ENCODE measurements at places on chromosomes 12 and 14. TPM values are rescaled to one million over a fixed set of nuclear protein-coding genes. Genes with fewer than 3 reads are reported as not detected.

GRCh38 chr14:30990770-30991169 is 34.7 kb upstream of the AP4S1 start:
- DNase-seq, result no peak

GRCh38 chr14:78484028-78484427 is 313.9 kb downstream of the NRXN3 start:
- DNase-seq, result no peak

Gene TAS2R46
- total RNA-seq, result 1.0 TPM

Gene C14orf39
- under 0.01 TPM for total RNA-seq

DNA sequence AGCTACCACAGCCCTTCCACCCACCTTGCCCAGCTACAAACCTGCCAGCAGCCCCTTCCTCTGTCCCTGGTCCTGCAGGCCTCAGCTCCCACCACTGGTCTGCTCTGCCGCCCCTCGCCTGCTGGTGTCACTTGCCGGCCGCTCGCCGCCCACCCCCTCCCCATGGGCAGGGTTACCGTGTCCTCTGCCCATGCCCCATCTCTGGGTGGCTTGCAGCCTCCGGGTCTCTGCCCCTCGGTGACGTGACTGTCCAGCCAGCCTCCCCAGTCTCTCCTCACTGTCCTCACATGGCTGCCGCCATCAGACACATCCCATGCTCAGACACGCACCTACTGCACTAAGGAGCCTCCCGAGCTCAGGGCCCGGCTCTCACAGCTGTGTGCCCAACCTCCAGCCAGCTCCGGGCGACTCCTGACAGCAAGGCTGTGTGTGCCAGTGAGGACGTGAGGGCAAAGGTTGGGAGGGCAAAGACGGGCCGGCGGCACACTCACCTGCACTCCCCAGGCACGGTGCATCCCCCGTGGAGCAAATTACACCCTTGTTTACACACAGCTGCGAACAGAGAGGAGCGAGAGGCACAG is 13.4 kb downstream of the JAG2 start:
- no peak for DNase-seq

DNA sequence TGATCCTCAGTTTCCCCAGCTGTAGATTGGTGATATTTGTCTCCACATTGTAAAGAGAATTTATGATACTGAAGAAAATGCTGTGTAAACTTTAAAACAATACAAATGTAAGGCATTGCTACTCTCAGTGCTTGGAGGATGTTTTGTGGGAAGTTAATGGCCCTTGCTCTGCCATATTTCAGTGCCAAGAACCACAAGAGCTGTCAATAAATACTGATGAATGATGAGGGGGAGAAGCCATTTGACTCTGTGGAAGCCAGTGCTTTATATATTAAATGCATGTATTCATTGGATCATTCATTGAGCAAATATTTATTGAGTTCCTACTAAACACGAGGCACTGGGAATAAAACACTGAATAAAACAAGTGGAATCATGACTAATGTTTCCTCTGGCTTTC is 30.8 kb downstream of the CACNA1C start:
- DNase-seq, result no peak

GRCh38 chr12:103538397-103538796 is 42.6 kb upstream of the C12orf42 start:
- no peak for DNase-seq

GRCh38 chr14:66009089-66009488 is 477.1 kb upstream of the CCDC196 start:
- DNase-seq, result no peak

DNA sequence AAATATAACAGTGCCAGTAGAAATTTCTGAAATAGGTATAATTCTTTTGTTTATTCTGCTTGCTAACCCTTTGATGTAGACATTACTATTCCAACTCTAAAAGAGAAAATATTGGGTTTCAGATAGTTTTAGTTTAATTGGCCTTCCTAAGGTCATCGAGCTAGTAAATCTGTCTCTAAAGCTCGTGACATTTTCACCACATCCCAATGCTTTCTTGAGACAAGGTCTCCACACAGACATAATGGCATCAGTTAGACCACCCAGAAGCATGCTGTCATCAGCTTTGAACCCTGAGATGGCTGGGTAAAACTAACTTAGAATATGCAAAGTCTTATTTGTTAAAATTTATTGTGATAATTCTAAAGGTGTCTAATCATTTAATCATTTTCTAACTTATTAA is 52.0 kb downstream of the PIK3C2G start:
- no peak for DNase-seq

Gene TPH2
- not detected for total RNA-seq

DNA sequence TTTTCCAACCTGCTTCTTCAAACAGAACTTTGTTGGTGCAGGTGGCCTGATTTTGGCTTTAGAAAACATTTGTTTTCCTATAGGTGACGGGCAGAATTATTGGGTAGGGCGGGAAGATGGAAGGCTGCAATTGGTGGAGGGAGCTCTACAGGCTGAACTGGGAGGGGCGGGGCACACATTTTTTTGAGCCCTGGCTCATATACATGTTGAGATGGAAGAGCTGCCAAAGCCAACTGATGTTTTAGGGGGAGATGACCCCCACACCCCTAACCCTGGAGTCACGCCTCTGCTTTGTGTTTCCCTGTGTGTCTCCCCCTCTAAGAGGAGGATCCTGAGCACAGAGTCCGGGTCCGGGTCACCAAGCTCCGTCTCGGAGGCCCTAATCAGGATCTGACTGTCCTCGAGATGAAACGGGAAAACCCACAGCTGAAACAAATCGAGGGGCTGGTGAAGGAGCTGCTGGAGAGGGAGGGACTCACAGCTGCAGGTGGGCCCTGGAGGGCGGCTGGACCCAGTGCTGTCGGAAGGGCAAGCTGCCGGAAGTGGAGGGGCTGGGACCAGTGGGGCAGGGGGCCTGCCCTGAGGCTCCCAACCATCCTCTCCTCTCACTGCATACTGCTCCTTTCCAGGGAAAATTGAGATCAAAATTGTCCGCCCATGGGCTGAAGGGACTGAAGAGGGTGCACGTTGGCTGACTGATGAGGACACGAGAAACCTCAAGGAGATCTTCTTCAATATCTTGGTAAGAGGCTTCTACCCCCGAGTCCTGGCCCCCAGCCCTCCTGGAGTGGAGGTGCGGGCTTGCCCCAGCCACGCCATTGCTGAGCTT is 18.6 kb downstream of the AGAP2 start:
- DNase-seq, result no peak

Gene TROAP
- total RNA-seq, result 9.6 TPM

Gene CLEC4C
- not detected for total RNA-seq

DNA sequence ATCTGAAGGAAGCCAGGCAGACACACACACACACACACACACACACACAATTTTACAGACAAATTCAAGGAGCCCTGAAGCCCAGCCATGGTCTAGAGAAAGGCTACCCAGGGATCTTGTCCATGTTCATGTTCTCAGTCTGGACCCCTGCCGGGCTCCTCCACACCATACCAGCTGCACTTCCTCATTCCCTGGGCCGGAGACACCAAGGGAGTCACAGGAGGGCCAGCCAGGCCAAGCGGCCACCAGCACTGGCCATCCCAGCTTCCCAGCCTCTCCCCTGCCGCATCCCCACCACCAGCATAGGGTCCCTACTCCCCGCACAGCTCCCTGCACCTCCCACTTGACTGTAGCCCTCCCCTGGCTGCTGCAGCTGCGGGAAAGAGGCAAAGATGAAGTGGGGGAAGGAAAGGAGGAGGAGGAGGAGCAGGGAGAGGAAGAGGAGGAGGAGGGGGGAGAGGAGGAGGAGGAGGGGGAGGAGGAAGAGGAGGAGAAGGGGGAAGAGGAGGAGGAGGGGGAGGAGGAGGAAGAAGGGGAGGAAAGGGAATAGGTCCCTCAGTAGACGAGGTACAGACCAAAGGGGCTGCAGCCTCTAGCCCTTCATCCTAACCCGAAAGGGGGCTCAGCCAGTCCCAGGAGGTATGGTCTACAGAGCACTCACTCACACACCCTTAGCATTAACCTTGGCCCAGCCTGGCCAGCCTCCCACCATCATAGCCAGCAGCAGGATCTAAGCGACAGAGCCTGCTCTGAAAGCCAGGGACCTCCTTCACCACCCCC is 293.2 kb downstream of the DPF3 start:
- DNase-seq, result no peak

DNA sequence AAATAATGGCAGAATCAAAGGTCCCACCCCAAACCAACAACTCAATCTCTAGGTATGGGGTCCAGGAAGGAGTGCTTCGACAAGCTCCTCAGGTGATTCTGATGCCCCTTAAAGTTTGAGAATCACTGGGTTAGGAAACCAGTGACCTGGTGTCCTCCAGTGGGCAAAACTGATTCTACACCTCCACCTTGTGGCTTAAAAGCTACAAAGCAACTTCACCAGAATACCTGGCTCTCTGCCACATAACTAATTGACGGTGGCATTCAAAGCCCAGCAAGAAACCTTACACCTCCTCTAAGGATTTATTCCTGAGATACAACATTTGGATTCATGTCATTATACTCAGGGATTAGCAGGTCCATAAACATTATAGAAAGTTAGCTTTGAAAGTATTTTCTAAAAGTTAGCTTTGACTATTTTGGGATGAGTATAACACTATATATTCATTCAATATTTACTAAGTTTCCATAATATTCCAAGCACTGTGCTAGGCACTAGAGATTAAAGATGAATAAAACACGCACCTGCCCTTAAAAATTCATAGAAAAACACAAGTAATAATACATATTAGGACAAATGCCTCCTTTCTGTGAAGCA is 45.4 kb downstream of the DCAF5 start:
- DNase-seq, result peak; percentile 75

DNA sequence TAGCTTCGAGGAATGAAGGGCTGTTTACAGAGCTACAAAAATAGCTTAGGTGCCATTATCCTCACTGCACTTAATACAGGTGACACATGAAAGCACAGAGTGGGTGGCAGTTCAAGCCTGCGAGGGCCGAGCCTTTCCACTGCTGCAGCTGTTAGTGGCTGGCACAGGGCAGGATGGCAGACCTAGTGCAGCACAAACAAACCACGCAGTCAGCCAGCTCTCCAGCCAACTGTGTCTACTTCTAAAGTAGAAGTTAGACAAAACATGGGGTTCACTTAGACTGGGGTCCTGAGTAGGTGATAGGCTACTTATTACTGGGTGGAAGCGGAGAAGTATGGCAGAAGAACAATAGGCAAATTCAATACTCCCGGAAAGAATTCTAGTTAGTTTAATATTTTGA is 95.4 kb downstream of the DUSP16 start:
- no peak for DNase-seq

DNA sequence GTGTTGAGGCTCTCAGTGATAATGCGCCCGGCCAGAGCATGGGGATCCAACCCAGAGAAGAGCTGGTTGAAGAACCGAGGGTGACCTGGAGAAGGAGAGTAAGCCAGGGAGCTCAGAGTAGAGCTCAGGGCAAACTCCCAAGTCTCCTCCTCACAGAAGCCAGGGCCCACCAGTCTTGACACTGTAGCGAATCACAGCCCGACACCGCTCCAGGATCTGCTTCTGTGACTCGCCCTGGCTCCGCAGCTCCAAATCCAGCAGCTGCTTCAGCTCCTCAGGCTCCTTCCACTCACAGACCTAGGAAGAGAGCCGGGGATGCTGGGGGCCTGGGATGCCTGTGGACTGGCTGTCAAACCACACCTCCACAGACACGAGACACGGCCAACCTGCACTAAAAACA is 8.2 kb upstream of the ZNF740 start:
- DNase-seq, result no peak

GRCh38 chr14:84162633-84163032 is 1367.3 kb upstream of the FLRT2 start:
- no peak for DNase-seq

DNA sequence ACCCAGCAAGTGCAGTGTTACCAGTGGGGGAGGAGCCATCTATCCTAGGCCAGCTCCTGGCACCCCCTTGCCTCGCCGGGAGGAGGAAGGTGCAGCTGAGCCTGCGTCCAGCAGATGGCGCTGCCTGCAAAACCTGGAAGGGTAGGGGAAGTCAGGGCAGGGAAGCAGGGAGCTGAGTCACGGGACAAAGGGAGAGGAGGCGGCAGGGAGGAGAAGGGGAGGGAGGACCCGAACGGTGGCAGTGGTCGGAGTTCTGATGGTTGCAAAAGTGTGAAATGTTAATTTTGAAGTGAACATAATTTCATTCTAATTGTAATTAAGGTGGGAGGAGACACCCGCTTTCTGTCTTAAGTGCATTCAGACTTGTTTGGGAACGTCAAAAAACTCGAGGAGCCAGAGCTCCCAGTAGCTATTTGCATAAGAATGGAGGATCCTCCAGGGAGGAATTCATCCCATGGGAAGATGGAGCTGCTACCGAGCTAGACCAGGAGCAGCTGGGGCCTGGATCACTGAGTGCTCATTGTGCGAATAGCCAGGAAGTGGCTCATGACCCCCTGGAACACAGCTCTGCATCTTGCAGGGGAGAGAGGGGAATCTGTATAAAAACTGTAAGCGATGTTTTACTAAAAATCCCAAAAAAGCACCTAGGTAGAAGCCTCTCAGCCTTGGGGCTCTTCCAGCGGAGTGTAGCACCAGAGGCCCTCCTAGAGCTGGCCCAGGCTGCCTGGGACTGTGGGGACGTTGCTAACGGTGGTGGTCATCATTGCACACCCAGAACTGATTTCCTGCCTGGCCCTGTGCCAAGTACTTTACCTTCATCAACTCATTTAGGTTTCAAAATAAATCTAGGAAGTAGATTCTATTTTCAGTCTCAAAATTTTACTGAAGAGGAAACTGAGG is 59.5 kb downstream of the EMP1 start:
- peak; percentile 88 for DNase-seq

DNA sequence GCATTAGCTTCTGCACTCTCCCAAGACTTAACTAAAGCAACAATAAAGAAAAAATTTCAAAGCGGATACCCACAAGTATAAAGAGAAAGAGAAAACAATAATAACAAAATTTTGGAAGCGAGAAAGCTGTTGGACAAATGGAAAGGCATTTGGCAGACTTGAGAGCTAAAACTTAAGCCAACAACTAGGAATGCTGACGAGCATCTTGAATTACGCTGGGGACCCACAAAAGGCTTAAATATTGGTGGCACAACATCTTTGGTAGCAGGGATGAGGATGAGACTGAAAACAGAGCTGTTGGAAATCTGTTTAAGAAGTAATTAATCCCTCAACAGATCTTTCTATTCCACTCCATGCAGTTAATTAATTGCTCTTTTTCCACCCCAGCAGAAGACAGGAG is 49.8 kb downstream of the LLPH start:
- DNase-seq, result no peak

DNA sequence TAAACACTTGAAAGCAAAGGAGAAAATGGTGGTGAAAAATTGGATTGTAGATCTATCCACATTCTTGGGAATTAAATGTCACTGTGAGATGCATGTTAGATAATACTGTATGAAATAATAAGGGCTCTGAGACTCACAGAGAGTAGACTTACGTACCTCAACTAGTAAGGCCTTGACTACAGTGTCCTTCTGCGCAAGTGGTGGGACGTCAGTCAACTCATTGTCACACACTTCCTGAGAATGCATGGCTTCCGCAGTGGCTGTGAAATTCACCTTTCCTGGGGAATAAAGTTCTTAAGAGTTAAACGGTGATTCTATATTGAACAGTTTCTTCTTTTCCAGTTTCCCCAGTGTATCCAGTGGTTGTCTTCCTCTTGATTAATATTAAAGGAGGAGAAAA is 32.6 kb upstream of the PZP start:
- no peak for DNase-seq

DNA sequence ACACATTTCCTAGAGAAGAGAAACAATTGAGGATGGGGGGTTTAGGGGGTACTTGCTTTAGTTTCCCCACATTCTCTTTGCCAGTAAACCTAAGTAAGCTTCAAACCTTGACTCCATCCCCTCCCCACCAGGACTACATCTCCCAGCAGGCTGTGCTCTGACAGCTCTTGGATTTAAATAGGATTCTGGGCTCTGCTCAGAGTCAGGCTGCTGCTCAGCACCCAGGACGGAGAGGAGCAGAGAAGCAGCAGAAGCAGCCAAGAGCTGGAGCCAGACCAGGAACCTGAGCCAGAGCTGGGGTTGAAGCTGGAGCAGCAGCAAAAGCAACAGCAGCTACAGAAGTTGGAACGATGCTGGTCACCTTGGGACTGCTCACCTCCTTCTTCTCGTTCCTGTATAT is 20.6 kb downstream of the RDH12 start:
- no peak for DNase-seq
